ENCODE measurements at places on chromosomes 3 and 15.
A peak's percentile ranks its signal among the peaks of the same experiment; 100 is the strongest.

GRCh38 chr3:54905261-54905888 lies 22.5 kb downstream of the LRTM1 start:
- DNase-seq = no peak

GRCh38 chr15:57227166-57227565 lies 149.1 kb upstream of the CGNL1 start:
- DNase-seq = no peak

- no peak for DNase-seq
Measured at GRCh38 chr15:77944002-77944867, 133.3 kb downstream of the TBC1D2B start.

DNA sequence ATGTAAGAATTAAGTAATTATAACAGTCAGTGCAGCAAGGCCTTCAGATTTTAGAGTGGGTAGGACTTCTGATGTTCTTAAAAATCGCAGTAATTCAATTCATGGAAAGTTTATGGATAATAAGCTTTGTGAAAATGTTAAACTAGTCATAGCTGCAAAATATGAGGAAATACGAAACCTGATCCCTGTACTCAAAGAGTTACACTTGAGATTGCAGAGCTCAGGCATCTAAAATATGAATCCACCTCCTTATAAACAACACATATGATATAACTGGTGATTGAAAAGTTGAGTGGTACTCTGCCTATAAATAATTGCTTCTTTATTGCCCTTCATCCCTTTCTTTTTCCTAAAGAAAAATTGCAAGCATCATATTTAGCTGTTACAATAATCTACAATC lies 473.3 kb downstream of the OTOL1 start:
- no peak for DNase-seq

DNA sequence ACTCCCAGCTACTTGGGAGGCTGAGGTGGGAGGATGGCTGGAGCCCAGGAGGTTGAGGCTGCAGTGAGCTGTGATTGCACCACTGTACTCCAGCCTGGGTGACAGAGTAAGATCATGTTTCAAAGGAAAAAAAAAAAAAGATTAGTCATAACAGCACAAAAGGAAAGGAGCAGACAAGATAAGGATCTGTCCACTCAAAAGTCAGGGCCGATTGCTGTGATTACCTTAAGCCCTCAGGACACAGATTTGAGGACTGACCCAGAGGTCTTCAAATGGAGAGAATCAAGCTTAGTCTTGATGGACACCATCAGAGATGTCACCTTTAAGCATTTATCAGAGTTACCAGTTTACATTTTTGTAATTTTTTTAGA lies 23.9 kb upstream of the HEG1 start:
- no peak for DNase-seq

- DNase-seq = no peak
Measured at GRCh38 chr3:195394700-195395099, 48.1 kb downstream of the ACAP2 start.

GRCh38 chr15:72785432-72785831 lies 1.9 kb upstream of the ADPGK start:
- DNase-seq = peak; percentile 33

- no peak for DNase-seq
Measured at GRCh38 chr15:96337365-96338023, 7.0 kb downstream of the NR2F2 start.

DNA sequence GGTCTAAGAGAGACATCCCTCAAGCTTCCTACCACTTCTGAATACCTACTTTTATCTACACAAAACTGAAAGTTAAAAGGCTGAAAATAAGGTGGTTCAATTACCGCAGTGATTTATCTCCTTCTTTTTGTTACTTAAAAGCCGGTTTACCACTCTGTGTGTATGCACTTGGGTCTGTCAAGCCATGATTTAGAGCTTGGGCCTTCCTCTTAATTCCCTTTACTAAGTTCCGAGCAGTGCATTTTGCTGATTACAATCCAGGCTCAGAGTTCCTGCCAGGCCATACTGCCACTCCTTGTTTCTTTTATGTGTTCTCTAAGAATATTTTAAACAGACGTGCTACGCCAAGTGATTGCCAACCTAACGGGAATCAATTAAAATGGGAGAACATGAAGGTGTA lies 16.5 kb downstream of the KCTD6 start:
- DNase-seq = no peak

DNA sequence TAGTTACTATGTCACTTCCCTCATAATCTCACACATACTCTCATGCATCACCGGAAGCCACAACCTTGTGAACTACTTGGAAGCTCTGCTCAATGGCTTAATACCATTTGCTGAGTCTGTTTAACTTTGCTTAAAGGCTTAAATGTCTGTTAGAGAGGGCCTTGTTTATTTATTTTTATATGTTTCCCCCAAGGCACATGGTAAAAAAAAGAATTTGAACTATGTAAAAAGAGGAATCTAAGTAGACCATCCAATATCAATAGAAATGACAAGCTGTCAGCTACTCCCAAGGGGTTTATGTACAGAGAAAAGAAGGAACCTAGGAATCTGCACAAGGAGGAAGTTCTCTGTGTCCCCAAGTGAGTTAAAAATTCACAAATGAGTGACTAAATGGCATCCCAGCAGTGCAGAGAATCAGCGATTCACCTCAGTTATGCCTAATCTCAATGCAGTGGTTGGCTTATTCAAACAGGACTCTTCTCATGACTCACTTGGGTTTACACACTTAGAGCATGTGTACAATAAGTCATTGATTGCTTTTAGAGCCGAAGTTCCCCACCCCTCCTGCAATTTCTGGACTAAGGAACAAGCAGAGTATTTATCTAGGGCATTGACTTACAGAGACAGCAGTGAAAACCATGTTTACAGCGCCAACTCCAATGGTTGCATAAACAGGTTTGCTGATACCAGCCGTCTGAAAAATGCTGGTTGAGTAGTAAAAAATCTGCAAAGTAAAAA lies 24.4 kb downstream of the SLC2A2 start:
- DNase-seq = no peak

- DNase-seq = no peak
Measured at GRCh38 chr3:123367467-123368154, 81.3 kb downstream of the ADCY5 start.

DNA sequence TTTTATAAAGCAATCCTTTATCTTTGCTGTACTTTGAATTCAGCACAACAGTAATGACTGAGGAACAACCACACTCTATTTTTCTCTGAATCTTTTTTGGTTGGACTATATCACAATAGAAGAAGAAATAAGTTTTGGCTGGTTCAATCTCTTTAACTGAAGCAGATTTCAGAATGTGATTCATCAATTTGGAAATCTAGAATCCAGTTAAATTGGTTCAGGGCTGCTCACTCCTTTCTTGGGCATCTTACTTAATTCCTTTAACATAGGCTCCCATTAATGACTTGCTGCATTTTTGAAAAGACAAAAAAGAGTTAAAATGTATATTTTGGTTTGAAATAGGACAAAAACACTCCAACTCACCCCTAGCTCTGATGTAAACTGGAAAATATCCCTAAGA lies 688.3 kb upstream of the NECTIN3 start:
- no peak for DNase-seq

DNA sequence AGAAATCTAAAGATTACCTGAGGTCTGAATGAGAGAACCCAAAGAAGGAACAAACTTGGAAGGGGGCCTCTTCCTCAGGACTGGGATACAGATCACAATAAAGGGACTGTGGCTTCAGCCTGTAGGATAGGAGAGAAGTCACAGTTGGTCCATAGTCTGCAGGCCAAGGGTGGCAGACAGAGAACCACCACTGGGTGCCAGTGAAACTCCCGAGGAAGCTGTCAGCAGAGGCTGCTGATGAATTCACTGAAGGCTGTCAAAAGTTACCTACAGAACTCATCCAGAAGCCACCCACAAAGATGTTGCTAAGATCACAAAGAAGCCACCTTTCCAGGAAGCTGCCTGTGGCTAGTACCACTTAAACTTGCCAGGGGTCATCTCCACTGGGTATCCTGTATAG lies 78.5 kb downstream of the TMCO5A start:
- no peak for DNase-seq

DNA sequence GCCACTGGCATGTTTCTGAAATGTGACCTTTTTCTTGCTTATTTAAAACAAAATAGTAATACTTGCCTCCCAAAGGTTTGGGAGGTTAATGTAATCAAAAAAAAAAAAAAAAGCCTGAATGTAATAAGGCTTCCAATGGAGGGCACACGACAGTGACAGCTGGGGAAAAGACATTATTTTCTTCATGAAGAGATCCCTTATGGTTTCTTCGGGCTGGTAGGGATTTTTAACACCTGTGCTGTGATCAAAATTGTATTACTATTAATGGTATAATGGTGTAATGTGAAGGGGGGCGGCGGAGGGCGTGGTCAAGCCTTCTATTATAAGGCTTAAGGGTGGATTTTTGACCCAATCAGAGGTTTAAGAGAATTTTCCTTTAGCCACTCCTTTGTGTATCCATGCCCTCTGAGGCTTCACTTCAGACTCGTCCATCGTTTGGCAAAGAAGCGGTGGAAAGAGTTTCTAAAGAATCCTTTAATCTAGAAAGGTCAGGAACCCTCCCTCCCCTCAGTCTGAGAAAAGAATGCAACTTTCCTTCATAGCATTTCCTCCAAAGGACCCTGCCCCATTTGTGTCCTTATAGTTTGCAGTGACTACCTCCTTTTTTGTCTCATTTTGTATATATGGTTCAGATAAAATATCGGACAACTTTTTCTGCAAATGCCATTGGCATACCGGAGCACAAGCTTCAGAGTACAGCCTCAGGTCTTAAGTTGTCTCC lies 89.5 kb upstream of the CHD2 start:
- no peak for DNase-seq

GRCh38 chr15:67820992-67821783 lies 4.1 kb upstream of the SKOR1 start:
- no peak for DNase-seq

- DNase-seq = no peak
Measured at GRCh38 chr3:119323723-119324085, 29.5 kb downstream of the ARHGAP31 start.

- no peak for DNase-seq
Measured at GRCh38 chr3:54424292-54424691, 301.9 kb downstream of the CACNA2D3 start.

DNA sequence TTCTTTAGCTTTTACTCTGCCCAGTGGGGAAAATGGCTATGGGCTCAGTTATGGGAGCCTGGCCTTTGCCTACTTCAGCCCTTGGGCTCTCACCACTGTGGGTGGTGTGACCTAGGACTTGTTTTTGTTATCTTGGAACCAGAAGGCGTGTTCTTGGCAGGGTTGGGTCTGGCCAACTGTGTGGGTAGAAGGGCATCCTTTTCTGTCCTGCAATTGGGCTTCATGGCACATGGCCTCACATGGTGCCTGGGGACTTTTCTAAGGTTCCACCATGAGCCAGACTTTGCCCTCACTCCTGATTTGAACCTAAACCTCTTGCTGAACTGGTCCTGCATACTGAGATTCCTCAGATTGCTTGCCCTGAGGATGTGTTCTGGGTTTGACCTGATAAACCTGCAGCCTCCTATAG lies 1.7 kb downstream of the GLYCTK start:
- DNase-seq = no peak

DNA sequence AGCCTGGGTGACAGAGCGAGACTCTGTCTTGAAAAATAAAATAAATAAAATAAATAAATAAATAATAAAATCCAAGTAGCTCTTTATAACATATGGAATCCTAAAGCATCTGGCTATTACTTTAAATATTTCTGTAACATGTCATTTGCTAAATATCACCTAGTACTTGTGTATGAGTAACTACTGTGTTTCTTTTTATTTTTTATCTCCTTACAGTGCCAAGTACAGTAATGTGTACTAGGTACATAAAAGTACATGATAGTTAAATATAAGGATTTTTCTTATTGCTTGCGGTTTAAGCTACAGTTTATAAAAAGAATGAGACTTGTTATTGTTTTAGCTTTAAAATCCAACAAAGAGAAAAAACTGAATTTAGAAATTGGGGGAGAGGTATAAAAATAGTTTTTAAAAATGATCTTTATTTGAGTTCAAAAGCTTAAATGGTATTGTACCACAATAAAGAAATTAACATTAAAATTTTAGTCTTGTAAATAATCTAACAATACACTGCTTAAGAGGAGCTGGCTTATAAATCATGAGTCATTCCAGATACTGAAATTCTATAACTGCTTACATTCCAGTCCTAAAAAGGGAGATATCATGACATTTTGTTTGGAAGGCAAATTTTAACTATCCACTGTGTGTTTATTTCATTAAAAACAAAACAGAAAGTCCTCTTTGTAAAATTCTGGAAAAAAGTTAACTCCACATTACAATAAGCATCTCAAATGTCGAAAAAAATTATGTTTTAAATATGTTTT lies 73.1 kb downstream of the FGF7 start:
- DNase-seq = no peak

- no peak for DNase-seq
Measured at GRCh38 chr15:34721802-34722438, 32.9 kb downstream of the GJD2 start.

- no peak for DNase-seq
Measured at GRCh38 chr3:152574461-152575079, 260.4 kb upstream of the P2RY1 start.

GRCh38 chr3:107065094-107065861 lies 312.0 kb upstream of the CCDC54 start:
- DNase-seq = no peak

DNA sequence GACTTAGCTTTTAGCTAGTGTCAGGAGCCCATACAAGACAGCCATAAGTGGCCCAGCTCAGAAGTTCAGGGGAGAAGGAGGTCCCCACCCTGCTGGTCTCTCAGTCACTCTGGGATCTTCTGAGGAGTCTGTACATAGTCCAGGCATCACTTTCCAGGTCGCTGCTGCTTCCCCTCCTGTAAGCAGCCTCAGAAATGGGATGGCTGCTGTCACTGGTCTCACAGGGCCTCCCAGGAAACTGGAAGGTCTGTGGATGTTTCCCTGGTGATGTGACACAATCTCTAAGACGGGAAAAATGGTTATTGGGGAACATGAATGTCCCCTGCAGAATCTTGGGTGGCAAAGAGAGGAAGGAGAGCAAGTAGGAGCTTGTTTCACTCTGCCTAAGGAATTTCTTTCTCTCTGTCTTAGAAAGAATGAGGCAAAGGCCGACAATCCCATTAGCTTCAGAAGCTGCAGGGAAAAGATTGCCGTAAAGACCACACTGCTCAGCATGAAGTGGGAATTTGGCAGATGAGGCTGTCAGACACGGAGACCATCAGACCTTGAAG lies 43.2 kb upstream of the TNFAIP8L3 start:
- DNase-seq = no peak

- no peak for DNase-seq
Measured at GRCh38 chr3:87350367-87351199, 74.2 kb upstream of the POU1F1 start.

DNA sequence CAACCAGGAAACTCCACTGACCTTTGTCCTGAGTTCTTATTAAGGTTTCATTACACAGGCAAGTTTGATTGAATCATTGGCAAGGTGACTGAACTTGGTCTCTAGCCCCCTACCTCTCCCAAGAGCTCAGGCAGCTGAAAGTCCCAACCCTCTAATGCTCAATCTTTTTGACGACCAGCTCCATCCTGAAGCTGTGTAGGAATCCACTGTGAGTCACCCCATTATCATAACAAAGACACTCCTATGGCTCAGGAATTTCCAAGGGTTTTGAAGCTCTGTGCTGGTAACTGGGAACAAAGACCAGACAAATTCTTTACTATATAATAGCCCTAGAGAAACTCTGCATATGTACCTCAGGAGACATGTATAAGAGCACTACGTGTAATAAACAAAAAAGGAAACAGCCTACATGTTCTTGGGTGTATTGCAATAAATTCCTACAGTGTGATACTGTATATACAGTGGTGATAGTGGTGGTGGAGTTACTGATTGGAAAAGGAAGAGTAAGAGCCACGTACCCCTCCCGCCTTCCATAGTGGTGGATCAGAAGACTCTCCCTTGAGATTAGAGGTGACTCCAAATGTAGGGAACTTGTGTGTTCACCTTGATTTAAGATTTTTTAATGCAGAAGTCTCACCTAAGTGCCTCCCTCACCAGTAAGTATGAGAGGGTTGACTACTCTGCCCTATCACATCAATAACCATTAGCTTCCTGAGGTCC lies 116.6 kb downstream of the ST8SIA2 start:
- DNase-seq = no peak
